ENCODE measurements at places on chromosomes 3 and 15.

DNA sequence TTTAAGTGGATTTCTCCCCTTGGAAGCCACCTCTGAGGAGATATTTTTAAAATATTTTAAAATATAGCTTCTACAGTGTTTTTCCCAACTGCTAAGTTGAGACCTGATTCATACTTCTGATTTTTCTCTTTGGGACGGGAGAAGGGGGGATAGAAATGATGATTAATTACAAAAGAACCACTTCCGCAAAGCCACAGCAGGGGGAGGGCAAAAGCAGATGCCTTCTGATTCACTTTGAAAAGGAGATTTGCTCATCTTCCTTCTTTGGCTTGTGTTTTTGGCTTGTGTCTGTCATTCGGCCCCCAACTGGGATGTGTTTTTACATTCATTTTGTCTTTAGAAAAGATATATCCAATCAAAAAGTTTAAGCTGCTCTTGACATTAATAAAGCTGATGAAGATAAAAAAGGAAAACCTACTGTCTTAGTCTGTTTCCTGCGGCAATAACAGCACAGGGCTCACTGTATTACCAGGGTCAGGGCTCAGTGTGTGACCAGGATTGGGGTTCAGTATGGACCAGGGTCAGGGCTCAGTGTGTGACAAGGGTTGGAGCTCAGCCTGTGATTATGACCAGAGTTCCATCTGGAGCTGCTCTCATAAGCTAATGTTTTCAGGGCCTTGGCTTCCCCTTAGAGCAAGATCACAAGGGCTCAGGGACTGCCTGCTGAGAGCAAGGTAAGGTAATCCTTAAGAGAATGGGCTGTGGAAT lies 223.2 kb downstream of the MTHFS start:
- peak; percentile 12 for DNase-seq

DNA sequence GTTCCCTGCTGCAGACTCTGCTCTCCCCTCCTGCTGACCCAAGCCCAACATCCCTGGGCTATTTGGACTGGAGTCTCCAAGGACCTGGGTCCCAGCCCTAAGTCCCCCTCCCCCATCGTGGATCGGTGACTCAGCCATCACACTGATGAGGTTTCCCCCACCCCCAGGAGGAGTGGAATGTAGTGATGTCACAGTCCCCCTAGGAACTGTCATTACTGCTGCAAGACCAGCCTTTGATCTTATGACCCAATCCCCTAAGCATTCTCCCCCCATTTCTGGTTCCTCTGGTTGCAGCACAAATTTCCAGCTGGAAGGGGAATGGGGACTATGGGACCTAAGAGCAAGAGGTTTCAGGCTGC lies 63.4 kb upstream of the CSPG4 start:
- DNase-seq: no peak

- DNase-seq: no peak
Observed at GRCh38 chr3:138824114-138824506, 10.6 kb downstream of the PIK3CB start.

- DNase-seq: no peak
Observed at GRCh38 chr3:43910750-43911149, 220.0 kb downstream of the ABHD5 start.

GRCh38 chr3:71421820-71422566 lies 161.5 kb downstream of the FOXP1 start:
- DNase-seq: peak; percentile 73

- no peak for DNase-seq
Observed at GRCh38 chr3:66997560-66998112, 471 bp upstream of the KBTBD8 start.

DNA sequence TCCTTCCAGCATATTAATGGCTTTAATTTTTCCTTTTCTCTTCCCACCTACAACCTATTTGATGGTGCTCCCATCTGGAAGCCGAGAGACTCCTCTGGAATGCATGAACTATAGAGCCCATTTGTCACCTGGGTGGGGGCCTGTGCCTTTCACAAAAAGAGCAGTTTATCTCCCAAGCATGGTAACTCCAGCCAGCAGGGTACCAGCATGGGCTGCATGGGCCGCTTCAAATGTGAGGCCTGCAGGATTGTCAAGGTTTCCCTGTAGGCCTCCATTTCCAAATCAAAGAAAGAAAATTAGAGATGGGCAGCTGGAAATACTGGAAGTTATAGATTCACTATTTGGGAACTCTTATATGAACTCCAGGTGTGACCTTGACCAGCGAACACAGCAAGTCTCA lies 50.7 kb upstream of the SKOR1 start:
- DNase-seq: no peak

DNA sequence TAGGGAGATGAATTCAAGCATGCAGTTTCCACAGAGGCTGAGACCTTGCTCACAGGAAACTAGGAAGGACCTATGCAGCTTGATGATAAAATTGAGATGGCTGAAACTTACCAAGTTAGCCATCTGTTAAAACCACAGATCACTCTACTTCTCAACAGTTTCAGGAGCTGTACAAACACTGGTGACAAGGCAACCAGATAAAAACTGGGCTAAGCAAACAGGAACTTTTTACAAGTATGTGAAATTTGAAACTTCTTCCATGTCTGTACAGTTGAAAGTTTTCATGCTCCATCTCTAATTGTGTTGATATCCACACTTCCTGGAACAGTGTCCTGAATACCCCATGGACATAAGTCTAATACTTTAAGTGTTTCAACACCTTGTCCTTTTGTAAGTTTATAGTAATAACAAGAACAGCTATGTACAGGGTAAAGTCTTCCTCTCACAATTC lies 78.2 kb downstream of the FAIM start:
- no peak for DNase-seq

DNA sequence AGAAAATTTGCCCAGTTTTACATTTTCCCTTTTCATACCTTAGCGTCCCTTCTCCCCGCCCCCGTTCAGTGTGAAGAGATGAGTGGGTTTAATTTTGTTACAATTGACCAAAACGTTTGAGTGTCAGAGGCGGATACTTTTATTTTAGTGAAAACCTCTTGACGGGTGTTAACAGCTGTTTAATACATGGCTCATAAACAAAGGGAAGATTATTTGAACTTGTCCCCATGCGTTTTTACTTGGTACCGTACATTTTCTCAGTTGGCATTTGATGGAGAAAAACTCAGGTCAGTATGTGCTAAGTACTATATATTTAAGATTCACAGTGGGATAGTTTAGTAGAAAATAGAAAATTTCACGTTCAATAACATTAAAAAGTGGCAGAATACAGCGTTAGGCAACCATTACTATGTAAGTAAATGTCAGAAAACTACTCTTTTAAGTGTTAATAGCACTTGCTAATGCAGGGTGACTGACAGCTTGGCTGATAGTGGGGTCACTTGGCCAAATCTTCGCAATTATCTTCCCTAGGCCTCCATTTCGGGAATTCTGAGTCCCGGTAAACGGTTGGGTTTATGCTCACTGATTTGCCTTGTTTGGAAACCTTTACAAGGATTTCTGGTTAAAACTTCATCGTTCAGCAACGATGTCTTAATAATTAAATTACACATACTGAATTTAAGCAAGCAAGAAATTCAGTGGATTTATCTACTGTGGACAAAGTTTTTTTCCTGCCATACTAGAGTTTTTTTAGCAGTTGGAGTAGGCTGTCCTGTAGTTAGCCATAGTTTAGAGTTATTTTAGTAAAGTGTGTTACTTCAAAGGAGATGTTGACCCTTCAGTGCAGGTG lies 4.8 kb downstream of the CHD2 start:
- DNase-seq: no peak

- no peak for DNase-seq
Observed at GRCh38 chr3:129025108-129025507, 24.0 kb downstream of the EFCC1 start.

DNA sequence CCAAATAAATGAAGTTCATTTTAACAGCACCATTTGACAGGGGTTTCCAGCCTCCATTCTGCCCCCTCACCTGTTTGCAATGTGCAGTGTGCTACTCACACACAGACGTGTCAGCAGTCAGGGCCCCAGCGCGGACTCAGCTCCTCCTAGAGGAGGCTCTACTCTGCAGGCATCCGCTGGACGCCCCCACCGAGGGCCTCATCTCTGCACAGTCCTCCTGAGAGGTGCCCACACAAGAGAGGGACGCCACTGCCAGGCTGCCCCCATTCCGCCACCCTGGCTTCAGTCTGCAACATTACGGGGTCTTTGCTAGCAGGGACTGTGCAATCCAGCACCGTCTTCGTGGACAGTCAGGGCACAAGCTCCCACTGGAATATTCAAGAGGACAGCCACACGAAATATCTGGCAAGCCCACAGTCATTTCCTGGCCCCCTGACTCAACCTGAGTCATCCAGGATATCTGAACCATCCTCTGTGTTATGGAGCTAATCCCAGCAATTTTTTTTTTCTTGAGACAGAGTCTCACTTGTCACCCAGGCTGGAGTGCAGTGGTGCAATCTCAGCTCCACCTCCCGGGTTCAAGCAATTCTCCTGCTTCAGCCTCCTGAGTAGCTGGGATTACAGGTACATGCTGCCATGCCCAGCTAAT lies 255.0 kb downstream of the OCA2 start:
- DNase-seq: no peak

- DNase-seq: no peak
Observed at GRCh38 chr3:168570404-168571155, 474.9 kb upstream of the GOLIM4 start.

- no peak for DNase-seq
Observed at GRCh38 chr3:68771681-68772080, 160.7 kb downstream of the TAFA4 start.

DNA sequence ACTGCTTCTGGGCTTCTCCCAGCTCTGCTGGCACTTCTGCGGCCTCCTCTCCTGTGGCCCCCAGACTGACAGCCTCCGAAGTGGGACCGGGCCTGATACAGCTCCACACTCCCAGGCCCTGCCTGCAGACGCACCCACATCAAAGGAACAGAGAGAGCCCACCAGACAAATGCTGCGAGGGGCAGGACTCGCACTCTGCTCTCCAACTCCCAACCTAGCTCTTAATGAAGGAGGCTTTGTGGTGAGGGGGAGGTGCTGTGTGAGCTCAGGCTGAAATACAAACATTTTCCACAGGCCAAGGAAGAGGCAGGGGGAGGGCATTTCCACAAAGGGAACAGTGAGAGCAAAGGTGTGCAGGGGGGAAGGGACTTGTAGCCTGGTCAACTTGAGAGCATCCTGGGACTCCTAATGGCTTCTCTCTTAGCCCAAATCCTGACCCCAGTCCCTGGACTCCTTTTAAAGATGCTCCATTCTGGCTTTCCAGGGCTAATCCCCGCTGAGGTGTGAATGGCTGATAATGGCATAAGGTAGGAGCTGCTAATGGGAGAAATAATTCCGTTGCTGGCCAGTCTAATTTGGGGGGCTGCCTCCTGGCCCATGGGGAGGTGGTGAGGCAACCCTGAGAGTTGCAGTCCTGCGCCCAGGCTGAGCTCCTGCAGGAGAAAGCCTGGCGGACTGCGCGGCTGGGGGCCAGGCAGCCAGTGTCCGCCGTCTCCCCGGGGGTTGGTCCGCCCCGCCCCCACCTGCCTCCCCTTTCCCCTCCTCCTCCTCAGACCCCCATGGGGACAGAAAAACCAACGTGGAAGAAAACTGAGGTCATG lies 9.6 kb downstream of the LINGO1 start:
- no peak for DNase-seq

DNA sequence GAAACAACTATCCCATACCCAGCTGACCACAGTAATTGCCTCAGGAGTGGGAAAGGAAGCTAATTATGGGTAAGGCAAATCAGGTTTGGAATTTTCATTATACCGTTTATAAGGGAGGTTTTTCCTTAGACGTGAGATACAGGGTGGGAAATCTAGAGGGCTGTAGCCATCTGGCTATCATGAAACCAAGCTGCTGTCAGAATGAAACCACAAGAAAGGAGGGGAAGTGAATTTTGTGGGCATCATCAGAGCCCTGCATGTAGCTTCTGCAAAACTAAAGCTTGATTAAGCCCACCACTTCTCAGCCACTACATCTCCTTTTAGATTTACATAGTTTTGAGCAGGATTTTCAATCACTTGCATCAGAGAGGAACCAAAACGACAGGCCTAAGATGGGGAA lies 893.5 kb downstream of the TUSC7 start:
- DNase-seq: no peak

DNA sequence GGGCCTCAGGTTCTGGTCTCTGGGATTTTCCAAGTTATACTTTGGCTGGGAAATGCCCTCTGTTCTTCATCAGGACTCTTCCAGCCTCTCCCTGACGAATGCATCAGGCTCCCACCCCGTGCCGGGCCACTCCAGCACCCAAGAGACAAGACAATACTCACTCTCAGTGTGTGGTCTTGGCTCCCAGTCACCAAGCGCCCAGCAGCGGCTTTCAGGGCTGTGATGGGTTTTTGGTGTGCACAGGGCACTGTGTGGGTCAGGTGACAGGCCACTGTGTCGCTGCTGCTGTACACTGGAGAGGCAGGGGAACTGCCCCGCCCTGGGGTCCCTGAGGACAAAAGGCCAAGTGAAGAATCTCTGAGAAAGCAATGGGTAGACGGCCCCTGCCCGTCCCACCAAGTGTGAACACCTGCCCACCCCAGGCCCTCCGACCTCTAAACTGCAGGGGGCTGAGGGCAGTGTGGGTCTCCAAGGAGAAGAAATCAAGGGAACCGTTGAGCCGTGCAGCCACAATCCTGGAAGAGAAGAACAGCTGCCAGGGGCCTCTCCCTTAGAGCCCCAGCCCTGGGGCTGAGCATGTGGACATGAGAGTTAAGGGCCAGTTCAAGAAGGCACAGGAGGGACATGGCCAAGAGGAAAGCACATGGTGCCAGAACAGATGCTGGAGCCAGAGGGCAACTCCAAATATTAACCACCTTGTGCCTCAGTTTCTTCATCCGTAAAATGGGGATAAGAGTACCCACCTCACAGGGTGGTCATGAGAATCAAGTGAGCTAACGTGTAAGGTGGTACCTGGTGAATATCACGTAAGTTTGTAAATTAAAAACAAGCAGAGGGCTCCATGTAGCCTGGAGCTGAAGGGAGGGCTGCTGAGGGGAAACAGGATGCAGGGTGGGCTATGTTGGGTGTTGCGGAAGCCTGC lies 34.1 kb downstream of the PTPN23 start:
- DNase-seq: no peak

DNA sequence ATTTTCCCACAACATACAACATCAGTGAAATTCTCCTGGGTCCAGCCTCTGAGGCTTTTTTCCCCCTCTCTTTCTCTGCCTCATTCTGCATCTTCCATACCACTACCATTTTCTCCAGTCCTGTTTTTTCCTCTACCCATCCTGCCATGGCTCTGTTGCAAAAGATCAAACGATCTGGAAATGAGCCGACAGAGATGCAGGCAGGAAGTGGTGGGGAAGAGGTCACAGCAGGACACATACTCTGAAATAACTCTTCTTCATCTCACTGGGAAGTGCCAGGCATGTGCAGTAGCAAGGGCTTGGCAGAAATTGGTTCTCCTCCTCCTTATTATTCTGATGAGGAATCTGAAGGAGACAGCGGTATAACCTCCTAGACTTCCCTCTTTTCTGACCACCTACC lies 114.3 kb downstream of the CORO2B start:
- DNase-seq: no peak
